Omental fat pad (tissue), 4 donors: ENCODE measurements at places on chromosomes 1 and 21. TPM values are rescaled to one million over a fixed set of nuclear protein-coding genes. Genes with fewer than 3 reads are reported as not detected.

DNA sequence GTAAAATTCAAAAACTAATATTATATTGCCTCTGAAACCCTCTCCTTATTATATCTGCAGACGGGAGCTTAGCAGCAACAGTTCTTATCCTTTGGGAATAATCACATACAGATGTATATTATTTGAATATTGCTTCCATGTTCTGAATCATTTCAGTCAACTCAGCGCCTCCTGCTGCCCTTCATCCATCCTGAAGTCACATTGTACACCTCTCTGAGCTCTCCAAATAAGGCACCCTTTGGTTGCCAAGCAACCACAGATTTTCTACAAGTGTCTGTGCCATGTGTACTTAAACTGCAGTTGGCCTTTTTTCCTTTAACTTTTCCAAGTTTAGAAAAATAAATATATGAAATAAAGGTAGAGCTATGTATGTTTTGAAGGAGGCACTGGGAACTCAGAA is 384.3 kb downstream of the LRRIQ3 start:
- no peak for DNase-seq

DNA sequence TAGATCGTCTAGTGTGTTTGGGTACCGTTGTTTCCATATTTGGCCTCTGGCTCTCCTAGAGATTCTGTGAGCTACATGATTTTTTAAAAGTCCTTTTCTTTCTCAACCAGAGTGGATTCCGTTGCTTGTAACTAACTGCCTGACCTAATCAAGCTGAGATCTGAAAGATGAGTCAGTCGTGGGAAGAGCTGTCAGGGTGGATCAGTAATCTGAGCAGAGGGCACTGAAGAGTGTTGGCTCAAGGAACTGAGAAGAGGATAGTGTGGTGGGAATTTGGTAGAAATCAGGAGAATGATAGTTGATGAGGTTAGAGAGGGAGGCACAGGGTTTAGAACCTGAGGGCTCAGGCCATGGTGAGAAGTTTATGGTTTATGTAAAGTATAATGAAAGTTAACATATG is 52.2 kb downstream of the TRAF5 start:
- DNase-seq = no peak

GRCh38 chr1:27556781-27557595 is 47.0 kb downstream of the AHDC1 start:
- DNase-seq = peak; percentile 84

BMP8A gene
- not detected for total RNA-seq

FNDC5 gene
- 1.5 TPM for total RNA-seq
